Activated T-cell treated with anti-CD3 and anti-CD28 coated beads, Interleukin-2, amount 50 U/mL, for 72 hours (primary cell): ENCODE measurements at places on chromosomes 1 and 21.

- DNase-seq = no peak
These were observed 37.8 kb upstream of the CCSAP start for GRCh38 chr1:229380536-229381160.

- no peak for DNase-seq
These were observed 23.6 kb upstream of the KIRREL1 start for GRCh38 chr1:157969697-157970485.

DNA sequence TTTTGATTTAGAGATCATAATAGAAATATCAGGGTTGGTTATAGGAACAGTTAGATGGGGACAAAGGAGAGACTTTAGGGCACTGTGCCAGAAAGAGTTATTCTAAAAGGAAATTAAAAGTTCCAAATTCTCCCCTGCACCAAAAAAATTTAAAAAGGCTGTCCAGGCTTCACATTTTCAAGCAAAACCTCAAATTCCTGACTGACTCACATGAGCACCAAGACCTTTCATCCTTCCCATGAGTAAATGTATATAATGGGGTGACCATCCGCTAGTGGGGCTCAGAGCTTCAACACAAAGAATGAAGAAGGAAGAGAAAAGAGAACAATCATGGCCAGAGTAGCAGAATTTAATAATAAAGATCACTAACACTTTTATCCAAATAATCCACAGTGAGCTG lies 131.6 kb upstream of the MROH9 start:
- DNase-seq = no peak

DNA sequence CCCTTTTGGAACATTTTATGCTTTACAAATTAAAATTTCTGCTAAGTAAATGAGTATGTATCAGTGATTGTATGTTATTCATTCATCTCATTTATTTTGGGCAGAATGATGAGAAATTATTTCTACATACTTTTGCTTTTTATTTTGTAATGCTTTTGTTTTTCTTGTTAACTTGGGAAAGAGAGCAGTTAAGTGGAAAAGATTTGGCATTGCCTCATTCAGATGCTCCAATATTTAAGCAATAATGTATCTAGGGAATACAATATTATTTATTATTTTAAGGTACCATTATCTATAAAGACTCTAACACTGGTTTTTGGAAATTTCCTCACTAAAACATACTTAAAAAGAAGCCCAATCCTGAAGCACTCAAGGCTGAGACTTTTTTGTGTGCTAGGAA lies 431.8 kb downstream of the NEGR1 start:
- no peak for DNase-seq

- no peak for DNase-seq
These were observed 57.2 kb upstream of the HMCN1 start for GRCh38 chr1:185676969-185677368.

DNA sequence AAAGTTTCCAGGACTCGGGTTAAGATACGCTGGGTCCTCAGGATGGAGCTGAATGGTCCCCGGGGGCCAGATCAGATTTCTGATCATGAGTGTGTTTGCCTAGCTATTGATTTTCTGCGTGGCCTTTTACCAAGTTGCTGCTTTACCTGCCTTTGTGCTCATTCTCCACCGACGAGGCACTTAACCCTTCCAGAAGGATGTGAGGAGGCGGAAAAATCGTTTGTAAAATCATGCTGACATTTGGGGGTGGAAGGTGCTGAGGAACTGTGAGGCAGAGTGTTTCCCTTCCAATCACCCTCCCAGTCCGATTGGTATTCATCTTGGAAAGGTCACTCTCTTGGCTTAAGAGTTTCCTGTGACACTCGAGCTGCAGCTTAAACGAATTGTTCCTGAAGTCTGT lies 337.1 kb upstream of the KAZN start:
- DNase-seq = no peak

DNA sequence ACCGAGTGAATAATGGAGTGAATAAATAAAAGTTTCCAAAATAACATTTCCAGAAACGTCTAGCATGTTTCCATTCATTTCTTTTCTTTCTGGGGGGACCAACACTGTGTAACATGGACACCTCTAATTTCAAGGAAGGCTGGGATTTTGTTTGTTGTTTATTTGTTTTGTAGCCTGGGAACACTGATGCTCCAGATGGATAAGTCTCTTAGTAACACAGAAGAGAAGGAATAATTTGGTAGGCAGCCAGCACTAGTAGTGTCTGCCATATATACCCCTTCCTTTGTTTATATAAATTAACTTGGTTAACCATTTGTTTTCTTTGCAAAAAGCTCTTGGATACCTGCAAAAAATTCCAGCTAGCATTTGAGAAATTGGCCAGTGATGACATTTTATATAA lies 411.4 kb upstream of the DEPDC1 start:
- DNase-seq = no peak

DNA sequence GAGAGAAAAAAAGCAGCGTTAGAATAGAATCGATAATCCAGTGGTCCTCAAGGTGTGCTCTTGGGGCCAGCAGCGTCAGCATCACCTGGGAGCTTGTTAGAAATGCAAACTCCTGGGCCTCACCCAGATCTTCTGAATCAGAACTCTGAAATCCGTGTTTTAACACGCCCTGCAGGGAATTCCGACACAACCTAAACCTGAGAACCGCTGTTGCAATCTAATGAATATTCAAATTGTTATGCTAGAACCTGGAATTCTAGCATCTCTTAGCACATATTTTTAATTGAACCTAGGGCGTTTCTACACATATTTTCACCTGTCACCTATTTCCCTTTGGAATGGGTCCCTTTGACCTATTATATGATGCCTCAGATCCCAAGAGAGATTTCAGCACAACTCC lies 175.7 kb downstream of the PSMG1 start:
- no peak for DNase-seq

DNA sequence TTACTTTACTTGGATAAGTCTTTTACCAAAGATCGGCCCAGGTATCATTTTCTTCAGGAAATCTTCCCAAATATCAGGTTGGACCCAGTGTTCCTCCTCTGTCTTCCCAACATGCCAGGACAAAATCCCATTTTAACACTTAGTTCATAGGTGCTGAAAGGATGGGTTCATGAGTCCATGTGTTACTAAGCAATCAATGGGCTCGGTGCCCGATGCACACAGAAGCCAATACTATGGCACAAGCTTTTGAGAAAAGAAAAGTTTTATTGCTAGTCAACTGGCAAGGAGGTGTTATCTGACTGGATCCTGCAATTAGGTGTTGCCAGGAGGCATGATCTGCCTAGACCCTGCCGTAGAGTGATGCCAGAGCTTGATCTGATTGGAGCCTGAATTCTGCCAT lies 133.3 kb upstream of the SLC44A3 start:
- DNase-seq = no peak

DNA sequence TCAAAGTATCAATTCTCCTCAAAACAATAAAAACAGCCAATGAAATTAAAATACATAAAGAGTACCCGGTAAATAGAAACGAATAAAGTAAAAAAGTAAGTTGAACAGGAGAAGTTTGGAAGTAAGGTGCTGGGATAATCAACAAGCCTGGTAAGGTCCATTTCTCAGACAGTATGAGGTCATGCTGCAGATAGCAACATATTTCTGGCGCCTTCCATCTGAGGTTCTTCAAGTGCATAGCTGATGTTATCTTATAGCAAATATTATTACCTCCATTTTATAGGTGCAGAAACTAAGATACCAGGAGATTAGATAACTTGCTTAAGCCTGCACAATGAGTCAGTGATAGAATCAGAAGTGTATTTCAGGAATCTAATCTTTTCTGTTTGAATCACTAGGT lies 23.7 kb upstream of the CEP350 start:
- DNase-seq = no peak

DNA sequence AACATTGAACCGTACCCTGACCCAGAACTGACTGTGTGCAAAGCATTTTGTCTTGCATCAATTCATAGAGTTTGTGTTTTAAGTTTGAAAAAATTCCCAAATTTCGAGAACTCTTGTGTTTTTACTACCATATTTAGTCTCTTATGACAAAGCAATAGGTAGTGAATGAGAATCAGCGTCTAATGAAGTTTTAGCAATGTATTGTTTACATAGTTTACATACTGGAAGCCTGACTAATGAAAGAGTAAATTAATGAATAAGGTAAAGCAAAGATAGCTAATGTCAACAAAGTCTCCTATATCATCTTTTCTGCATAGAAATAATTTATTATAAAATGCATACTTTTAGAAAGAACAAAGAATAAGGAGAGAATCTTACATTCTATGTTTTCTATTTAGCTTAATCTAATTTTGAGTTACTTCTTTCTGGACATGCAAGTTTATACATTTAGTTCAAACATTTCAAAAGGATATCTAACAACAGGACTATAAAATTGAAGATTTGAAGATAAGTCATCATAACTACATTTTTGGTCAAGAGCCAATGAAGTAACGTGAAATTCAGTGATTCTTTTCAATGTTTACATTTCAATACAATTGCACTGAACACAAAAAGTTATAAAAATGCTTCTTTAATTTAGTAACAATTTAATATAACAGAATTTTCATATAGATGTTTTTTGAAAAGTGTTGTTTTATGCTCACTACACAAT lies 1943.7 kb downstream of the NCAM2 start:
- no peak for DNase-seq

DNA sequence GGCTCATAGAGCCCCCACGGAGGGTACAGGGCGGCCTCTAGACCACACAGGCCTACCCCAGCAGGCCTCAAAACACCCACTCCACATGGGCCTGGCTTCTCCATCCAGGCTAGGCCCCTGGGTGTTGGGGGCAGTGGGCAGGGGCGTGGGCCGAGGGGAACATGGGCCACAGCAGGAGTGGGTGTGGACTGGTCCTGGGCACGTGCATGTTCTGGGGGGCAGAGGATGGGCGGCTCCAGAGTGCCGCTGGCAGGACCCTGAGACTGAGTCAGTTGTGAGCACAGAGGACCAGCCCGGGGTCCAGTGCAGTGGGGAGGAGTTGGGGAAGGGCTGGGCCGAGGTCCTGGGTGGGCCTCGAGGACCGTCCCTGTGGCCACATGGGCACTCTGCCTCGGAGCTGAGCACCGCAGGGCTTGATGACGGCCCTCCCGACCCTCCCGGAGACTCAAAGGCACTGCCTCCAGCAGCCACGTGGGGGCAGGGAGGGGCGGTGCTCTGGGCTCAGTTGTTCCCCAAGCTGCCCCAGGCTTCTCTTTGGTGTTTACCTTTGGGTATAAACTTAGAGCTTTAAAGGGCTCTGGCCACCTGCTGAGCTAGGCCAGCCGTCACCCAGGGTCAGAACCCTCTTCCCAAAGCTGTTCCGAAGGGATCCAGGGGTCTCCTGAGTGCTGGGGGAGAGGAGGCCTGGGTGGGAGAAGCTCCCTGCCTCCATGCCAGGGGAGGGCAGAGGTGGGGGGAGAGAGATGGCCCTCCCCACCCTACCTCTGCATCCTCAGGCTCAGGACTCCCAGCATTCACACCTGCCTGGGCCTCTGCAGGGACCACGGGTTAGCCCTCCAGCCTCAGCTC lies 79.9 kb downstream of the MORN1 start:
- DNase-seq = peak; percentile 68

GRCh38 chr1:61501971-61502916 lies 222.7 kb downstream of the TM2D1 start:
- no peak for DNase-seq

- DNase-seq = no peak
These were observed 11.9 kb downstream of the SLC41A1 start for GRCh38 chr1:205800981-205801703.

DNA sequence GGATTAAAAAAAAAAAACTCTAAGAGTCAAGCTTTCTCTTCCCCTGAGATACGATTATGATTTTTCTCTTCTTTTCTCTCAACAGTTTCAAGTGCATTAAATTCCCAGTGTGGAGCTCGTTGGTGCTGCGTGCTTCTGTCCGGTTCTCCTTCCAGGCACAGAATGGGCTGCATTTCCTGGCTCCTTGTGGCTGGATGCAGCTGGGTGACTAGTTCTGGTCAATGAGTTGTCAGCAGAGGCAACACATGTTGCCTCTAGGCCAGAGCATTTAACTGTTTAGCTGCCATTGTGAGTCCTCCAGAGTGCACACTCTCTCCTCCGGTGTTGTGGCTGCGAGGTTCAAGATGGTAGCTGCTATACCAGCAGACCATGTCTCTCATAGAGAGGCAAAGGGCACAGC lies 312.9 kb downstream of the RRAGC start:
- DNase-seq = no peak

DNA sequence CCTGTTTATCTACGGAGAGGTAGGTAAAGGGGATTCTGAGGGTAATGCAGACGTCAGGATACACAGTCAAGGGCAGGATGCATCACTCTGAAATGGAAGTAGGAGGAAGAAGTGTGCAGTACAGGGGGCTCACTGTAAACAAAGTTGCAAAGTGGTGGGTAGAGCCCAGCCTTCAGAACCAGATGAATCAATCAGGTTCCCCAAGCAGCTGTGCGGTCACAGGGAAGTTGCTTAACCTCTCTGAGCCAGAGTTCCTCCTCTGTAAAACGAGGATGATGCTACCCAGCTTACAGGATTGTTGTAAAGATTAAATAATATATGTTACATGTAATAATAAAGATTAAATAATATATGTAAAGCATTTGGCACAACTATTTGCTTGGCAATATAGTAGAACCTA lies 13.5 kb upstream of the MYOM3 start:
- no peak for DNase-seq

- DNase-seq = no peak
These were observed 8.9 kb downstream of the MKNK1 start for GRCh38 chr1:46595127-46595526.

GRCh38 chr1:186985889-186986491 lies 157.2 kb downstream of the PLA2G4A start:
- no peak for DNase-seq
